ENCODE measurements at places on chromosomes 5 and 9. TPM values are rescaled to one million over a fixed set of nuclear protein-coding genes. Genes with fewer than 3 reads are reported as not detected.

PCDHGB6 gene
- polyA plus RNA-seq, result 3.3 TPM

DNA sequence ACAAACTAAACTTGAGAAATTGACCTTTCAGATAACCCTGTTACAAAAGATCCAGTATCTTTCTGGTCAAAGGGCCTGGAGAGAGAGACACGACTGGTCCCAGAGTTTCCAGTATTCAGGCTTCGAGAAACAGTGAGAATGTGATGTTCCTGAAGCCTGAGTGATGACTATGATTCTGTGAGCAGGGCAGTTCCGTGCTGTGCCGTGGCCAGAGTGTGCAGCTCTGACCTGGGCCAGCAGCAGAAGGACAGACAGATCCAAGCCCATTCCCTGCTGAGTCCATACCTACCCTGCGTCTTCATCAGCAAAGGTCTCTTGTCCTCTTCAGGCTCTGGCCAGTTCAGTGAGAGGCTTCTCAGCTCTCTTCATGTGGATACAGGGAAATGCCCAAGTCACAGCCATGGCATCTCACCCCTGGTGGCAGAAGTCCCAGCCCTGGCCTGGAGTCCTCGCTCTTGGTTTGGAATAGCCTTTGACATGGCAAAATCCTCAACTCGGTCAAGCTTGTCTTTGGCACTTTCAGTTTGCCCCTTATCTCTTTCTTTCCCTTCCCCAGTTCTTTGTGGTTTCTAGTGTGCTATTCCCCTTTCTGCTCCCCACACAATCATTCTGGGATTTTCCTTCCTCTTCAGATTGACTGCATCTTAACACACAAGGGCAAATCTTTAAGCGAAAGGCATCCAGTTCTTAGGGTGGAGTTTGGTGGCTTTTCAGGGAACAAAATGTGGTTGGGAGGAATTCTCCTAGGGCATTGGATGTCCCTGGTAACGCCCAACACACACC, 107.7 kb downstream of the LIFR start:
- no peak for DNase-seq

- DNase-seq, result no peak
Observed at GRCh38 chr5:146805081-146805480, 73.5 kb downstream of the PPP2R2B start.

PCDHB3 gene
- 0.15 TPM for polyA plus RNA-seq

CRAT gene
- polyA plus RNA-seq, result 29.3 TPM

DNA sequence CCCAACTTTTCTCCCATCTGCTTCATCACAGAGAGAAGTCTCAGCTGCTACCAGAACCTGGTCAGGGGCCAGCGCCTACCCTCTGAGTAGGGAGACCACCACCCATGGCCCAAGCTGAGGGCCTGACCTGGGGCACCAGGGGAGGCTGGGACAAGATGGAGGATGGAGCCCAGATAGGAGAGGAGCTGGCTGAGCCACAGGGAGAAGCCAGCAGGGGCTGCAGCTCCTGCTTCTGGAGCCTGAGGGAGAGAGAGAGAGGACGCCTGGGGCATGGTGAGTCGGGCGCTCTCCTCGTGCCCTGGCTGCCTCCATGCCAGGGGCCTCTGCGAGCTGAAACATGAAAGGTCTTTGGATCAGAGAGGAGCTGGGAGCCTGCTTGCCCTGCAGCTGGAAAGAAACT, 1.4 kb upstream of the FOXI1 start:
- no peak for DNase-seq

DNA sequence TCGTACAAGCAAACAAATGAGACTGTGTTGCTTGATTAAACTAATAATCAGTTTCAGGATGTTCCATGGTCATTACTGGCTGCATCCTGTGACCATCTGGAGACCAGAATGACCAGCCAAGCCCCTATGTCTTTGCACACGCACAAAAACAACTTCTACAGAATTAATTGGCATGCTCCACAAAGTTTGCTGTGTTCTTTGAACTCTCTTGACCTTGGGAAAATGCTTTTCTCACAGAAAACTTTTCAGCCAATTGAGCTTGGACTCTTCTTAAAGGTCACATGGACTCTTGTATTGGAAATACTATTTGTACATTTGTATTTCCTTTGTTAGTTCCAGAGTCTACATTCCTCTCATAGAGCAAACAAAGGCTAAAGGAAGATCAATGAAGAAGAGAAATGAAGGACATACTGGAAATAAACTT, 147.8 kb downstream of the ARRDC3 start:
- DNase-seq, result no peak

GRCh38 chr9:92422611-92423338, 1.5 kb downstream of the OMD start:
- DNase-seq, result no peak

TIGD6 gene
- 6.5 TPM for polyA plus RNA-seq
